ENCODE measurements at places on chromosomes 4 and X. TPM values are rescaled to one million over a fixed set of nuclear protein-coding genes. Genes with fewer than 3 reads are reported as not detected.

The ART3 gene
- total RNA-seq, result not detected

DNA sequence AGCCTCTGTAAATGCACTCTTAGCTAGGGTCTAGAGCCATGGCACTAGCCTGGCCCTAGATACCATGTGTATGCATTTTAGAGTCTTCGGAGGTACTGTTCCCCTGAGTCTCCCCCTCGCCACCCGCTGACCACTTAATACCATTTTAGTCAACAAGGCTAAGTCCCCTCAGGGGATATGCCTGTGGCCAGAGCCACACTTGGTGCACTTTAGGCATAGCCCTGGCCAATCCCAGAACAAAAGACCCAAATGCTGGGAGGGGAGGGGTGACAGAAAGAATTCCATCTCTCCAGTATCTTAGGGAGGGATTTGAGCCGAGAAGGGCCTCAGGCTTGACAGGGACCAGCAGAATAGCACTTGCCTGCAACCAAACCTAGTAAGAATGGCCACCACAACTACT is 28.6 kb upstream of the BCORL1 start:
- no peak for DNase-seq

The EDNRA gene
- total RNA-seq, result not detected

The PAGE1 gene
- not detected for total RNA-seq

Data from CD8-positive, alpha-beta T cell (primary cell).